ENCODE measurements at places on chromosomes 16 and 17. TPM values are rescaled to one million over a fixed set of nuclear protein-coding genes. Genes with fewer than 3 reads are reported as not detected.

- H3K27me3 ChIP-seq = no peaks in the 10 kb centered on the region
- H3K36me3 ChIP-seq = no peaks in the 10 kb centered on the region
- peak within 1 kb of the TSS; percentile 81 for H3K4me3 ChIP-seq
- peaks cover 27% of the 10 kb centered on the region for H3K4me1 ChIP-seq
- DNase-seq = no peak
Measured at GRCh38 chr17:40062329-40063186, at the start of gene THRA. TSS of gene THRA (plus strand) at chr17:40062965. CDS start at chr17:40074489, 11,524 bp downstream.

MYH8 gene
- total RNA-seq = not detected

KRT33B gene
- not detected for total RNA-seq

DNA sequence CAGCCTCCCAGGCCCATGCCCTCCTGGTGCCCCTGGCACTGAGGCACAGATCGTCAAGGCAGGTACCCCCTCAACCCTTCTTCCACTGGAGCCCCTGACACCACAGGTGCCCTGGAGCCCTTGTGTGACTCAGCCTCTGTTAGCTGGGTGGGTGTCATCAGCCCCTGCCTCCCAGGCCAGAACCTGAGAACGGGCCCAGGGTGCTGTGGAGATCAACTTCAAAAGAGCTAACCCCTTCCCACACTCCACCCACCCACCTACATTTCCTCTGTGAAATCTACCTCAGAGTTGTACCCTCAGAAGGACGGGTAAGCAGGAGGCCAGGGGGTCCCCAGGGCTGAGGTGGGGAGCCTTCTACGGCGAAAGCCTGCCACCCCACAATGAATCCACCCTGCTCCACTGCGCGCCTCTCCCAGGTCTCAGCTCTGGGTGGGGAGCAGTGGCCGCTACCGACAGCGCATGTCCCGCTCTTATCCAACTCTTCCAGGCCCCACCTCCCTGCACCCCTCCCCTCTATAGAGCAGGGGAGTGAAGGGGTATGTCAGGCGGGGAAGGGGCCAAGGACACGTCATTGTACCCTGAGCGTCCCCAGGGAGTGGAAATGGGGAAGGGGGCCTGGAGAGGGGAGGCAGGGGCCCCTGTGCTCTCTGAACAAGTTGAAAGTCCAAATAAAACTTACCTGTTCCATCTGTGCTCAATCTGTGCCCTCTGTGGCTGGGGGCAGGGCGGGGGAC, 17.6 kb downstream of the TBKBP1 start:
- no peaks in the 10 kb centered on the region for H3K36me3 ChIP-seq
- no peak overlapping the region for H3K27ac ChIP-seq
- no peak for DNase-seq
- peaks cover 17% of the 10 kb centered on the region for H3K27me3 ChIP-seq
- no peak overlapping the region for H3K4me3 ChIP-seq

SECTM1 gene
- total RNA-seq = 6.8 TPM

AURKB gene
- total RNA-seq = 141 TPM

DNA sequence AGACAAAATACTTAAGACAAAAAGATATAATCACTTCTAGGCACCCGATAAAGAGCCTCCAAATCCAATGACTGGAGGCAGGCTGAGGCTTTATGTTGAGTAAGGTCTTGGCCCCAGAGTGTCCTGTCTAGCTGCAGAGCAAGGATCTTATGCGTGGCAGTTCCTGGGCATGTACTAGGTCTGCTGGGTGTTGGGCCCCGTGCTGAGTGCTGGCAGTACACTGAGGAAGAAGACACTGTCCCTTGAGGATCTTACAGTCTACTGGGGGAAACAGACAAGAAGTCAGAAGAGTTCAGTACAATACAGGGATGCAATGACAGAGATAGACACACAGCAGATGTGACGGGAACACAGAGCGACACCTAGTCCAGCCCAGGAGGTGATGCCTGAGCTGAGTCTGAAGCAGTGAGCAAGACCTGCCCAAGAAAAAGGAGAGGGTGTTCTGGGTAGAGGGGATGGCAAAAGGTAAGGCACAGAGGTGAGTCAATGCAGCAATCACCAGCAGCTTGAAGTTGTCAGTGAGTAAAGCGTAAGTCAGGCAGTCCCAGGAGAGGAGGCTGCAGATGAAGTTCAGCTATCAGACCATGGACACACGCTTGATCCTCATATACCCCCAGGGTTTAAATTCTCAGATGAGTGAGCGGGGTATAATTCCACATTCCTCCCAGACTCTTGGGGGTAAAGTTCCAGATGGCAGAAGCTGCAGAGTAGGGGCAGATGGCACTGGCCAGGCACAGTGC, 18.1 kb downstream of the MAP3K14 start:
- no peak overlapping the region for H3K27ac ChIP-seq
- H3K36me3 ChIP-seq = no peaks in the 10 kb centered on the region
- no peak overlapping the region for H3K4me3 ChIP-seq
- no peak for DNase-seq

RHBDF1 gene
- total RNA-seq = 19.8 TPM

DNA sequence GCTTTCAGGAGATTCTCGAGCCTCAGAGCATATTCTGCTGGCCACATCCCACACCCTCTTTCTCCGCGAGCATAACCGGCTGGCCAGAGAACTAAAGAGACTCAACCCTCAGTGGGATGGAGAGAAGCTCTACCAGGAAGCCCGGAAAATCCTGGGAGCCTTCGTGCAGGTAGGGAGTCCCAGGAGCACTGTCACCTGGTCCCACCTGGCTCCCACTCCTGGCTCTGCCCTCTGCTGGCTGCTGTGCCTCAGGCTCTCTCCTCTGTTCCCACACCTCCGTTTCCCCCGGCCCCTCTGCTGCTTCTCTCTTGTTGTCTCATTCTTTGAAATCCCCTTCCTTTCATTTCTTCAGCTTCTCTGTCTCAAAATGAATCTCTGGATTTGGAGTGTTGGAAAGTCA, 16.4 kb downstream of the LPO start:
- no peak overlapping the region for H3K27ac ChIP-seq
- no peak overlapping the region for H3K4me3 ChIP-seq
- no peaks in the 10 kb centered on the region for H3K36me3 ChIP-seq
- DNase-seq = peak; percentile 22

BAIAP3 gene
- 44.7 TPM for total RNA-seq

GRCh38 chr16:8500351-8500750, 90.0 kb downstream of the TMEM114 start:
- H3K27ac ChIP-seq = no peak overlapping the region
- no peaks in the 10 kb centered on the region for H3K36me3 ChIP-seq
- H3K27me3 ChIP-seq = peaks cover 20% of the 10 kb centered on the region
- no peak overlapping the region for H3K4me3 ChIP-seq
- no peak for DNase-seq
- no peaks in the 10 kb centered on the region for H3K4me1 ChIP-seq

- DNase-seq = no peak
- no peaks in the 10 kb centered on the region for H3K36me3 ChIP-seq
- no peaks in the 10 kb centered on the region for H3K27me3 ChIP-seq
- H3K4me3 ChIP-seq = no peak overlapping the region
- no peak overlapping the region for H3K27ac ChIP-seq
Measured at GRCh38 chr16:74716355-74716754, 15.7 kb upstream of the MLKL start.

DNA sequence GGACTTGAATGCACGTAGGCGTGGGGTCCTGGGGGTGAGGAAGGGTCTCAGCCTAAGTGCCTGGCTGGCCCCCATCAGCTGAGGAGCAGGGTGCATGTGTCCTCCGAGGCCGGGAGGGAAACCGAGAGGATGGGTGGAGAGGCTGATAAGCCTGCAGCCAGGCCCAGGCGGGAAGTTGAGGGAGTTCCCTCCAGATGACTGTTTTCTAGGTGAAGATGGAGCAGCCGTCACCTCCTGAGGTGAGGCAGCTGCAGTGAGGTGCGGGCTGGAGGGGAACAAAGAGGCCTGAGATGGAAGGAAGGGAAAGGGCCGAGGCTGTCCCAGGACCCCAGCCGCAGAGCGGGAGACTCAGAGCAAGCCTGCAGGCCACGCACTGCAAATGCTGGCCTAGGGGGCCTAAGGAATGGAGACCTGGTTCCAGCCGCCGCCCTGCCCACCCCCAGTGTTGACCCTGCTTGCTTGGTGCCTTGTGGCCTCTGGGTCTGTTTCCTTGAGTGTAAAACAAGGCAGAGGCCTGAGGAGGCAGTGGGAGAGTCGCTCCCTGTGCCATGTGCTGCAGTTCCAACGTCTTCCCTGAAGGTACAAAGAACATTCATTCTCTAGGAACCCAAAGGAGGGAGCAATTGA, 3.0 kb downstream of the PECAM1 start:
- DNase-seq = no peak
- H3K27me3 ChIP-seq = no peaks in the 10 kb centered on the region
- H3K4me1 ChIP-seq = peaks cover 41% of the 10 kb centered on the region
- H3K36me3 ChIP-seq = no peaks in the 10 kb centered on the region

DNA sequence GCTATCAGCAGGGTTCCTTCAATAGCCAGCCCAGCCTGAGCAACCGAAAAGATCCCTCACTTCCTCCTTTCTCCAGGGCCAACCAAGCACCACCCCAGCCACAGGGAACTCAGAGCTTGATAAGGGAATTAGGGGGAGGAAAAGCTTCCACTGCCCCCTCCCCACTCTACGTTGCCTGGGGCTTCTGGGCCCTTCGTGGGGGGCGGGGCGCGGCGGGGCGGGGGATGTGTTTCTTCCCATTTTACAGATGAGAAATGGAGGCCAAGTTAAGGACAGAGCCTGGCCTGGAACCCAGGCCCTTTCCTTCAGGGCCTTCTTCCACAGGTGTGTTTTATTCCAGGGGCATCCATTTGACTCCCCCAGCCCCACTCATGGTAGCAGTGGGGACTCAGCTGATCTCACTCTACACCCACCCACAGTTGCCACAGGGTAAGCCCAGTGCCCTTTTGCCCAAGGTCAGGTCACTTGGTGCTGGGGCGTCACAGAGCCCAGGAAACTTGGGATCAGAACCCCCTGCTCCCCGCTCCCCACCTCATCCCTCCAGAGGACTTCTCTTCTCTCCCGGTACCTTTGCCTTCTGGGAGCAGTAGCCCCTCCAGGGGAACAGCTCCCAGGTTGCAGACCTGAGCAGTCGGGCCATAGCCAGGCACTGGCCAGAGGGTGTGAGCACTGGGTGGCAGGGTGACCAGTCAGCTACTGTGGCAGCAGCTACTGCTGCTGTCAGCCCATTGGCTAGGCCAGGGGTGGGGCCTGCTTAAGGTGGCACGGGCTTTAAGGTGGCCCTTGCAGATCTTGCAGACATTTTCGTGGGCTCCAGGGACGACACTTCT, at the start of gene LDHD:
Gene LDHD (minus strand): TSS at position 700 of the 830 bp plus-strand sequence. CDS start 60 bp downstream, at position 640.
- H3K4me3 ChIP-seq = peak within 1 kb of the TSS; percentile 51
- no peaks in the 10 kb centered on the region for H3K36me3 ChIP-seq
- DNase-seq = peak; percentile 75
- H3K27ac ChIP-seq = peak within 1 kb of the TSS; percentile 46
- peaks cover 20% of the 10 kb centered on the region for H3K4me1 ChIP-seq
- H3K27me3 ChIP-seq = no peaks in the 10 kb centered on the region

DNA sequence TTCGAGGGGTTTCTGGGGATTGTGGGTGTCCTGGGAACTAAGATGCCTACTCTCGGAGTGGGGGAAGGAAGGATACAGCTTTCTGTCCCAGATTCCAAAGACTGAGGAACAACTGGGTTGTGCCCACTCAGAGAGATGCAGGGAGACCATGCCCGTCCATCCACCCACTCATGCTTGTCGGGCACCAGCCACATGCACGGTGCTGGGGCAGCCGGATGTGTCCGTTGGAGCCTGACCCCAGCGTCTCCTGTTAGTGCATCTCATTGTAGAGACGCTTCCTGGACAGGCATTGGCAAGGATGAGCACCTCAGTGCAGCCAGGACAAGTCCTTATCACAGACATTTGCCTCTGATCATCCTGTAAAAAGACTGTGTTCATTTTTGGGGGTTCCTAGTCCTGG, 58.1 kb downstream of the METRNL start:
- H3K4me1 ChIP-seq = peaks cover 5% of the 10 kb centered on the region
- H3K36me3 ChIP-seq = peaks cover 3% of the 10 kb centered on the region
- peaks cover 4% of the 10 kb centered on the region for H3K27me3 ChIP-seq
- DNase-seq = no peak
- no peak overlapping the region for H3K27ac ChIP-seq
- no peak overlapping the region for H3K4me3 ChIP-seq

- peaks cover 12% of the 10 kb centered on the region for H3K4me1 ChIP-seq
- no peaks in the 10 kb centered on the region for H3K27me3 ChIP-seq
- DNase-seq = no peak
- peak overlapping the region; percentile 84 for H3K4me3 ChIP-seq
- H3K36me3 ChIP-seq = peaks cover 13% of the 10 kb centered on the region
Measured at GRCh38 chr16:71627731-71628181, 1.8 kb downstream of the MARVELD3 start.

DNA sequence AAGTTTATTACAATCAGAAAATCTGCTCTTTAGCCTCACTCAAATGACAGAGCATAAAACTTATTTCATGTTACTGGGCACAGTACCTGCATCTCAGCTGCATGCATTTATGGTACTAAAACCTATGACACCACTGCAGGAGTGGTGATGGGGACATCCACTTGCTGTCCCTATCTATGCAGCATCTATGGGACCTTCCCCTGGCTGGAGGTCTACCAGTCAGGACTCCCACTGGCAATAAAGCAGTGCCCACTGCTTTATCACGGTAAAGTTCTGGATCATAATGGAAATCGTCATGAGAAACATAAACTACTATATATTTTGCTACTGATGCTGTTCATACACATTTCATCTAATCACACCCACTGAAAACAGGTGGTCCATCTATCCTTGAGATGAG, 26.2 kb downstream of the NSMCE1 start:
- H3K36me3 ChIP-seq = no peaks in the 10 kb centered on the region
- no peaks in the 10 kb centered on the region for H3K27me3 ChIP-seq
- no peak overlapping the region for H3K4me3 ChIP-seq

MIF4GD gene
- total RNA-seq = 35.2 TPM

GRCh38 chr17:41736983-41737679, 2.7 kb upstream of the HAP1 start:
- H3K27me3 ChIP-seq = no peaks in the 10 kb centered on the region
- peaks cover 46% of the 10 kb centered on the region for H3K4me1 ChIP-seq
- no peak for DNase-seq
- H3K27ac ChIP-seq = no peak overlapping the region

ATP2A1 gene
- total RNA-seq = 10.3 TPM

GRCh38 chr17:9239793-9240658, 218.7 kb downstream of the NTN1 start:
- no peaks in the 10 kb centered on the region for H3K27me3 ChIP-seq
- H3K27ac ChIP-seq = peak overlapping the region; percentile 45
- peaks cover 16% of the 10 kb centered on the region for H3K4me1 ChIP-seq
- H3K36me3 ChIP-seq = no peaks in the 10 kb centered on the region
- peak overlapping the region; percentile 45 for H3K4me3 ChIP-seq

DNA sequence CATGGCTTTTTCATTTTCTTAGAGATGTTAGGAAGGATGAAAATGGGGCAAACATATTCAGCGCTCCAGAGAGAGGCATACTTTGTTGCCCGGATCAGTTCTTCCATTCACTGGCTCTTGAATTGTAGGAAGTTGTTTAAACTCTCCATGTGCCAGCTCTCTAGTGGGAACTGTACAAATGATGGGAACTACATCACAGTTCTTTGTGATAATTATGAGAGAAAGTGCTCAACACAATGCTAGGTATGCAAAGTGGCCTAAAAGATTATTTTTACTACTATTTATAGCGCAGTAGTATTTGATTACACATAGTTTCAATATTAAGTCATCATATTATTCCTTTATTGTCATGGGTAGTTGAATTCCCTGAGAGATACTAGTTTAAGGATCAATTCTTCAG, 268.5 kb downstream of the RBFOX1 start:
- no peak overlapping the region for H3K27ac ChIP-seq
- no peak overlapping the region for H3K4me3 ChIP-seq
- H3K4me1 ChIP-seq = no peaks in the 10 kb centered on the region
